Psoas muscle (tissue), 8 donors: ENCODE measurements at places on chromosomes 3 and 15.

GRCh38 chr3:127630811-127631714 lies 2.1 kb downstream of the PODXL2 start:
- no peaks in the 10 kb centered on the region for H3K36me3 ChIP-seq
- H3K27ac ChIP-seq, result no peak overlapping the region
- DNase-seq, result no peak
- peaks cover 5% of the 10 kb centered on the region for H3K4me1 ChIP-seq
- H3K4me3 ChIP-seq, result no peak overlapping the region
- peaks cover 2% of the 10 kb centered on the region for H3K27me3 ChIP-seq

DNA sequence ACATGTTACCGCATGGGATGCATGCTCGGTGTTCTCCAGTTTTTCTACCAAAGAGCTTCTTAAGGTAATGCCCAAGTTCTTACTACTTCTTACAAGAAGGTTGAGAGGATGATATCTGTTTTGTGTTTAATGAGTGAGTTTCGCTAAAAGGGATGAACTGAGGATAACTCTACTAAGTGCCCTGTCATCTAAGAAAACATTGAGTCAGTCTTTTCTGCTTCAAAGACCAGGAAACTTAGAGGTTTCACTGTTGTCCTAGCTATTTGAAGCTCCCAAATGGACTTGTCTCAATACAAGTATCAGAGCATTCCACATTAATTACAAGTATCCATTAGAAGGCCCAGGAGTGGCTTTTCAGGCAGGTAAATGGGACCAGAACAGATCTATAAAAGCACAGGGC lies 296.2 kb downstream of the KBTBD8 start:
- no peak overlapping the region for H3K4me3 ChIP-seq
- H3K27me3 ChIP-seq, result no peaks in the 10 kb centered on the region
- H3K36me3 ChIP-seq, result no peaks in the 10 kb centered on the region
- no peak overlapping the region for H3K27ac ChIP-seq
- no peak for DNase-seq

DNA sequence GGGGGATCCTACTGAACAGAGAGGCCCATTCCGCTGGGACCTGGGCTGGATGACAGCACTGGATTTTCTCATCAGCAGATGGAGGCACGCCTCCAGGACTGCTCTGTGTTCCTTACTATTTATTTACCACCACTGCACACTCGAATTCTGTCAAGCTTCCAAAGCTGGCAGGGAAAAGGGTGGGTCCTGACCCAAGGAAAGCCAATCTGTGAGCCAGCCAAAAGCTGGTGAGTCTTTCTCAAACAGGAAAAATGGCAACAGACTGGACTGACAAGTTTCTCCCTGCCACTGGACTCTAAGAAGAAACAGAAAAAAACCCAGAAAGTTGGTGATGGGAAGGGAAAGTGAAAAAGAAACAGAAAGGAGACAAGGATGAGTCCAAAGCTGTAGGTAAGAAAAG lies 37.8 kb downstream of the CD47 start:
- no peaks in the 10 kb centered on the region for H3K4me1 ChIP-seq
- no peaks in the 10 kb centered on the region for H3K27me3 ChIP-seq
- no peak overlapping the region for H3K27ac ChIP-seq
- DNase-seq, result no peak

- H3K27ac ChIP-seq, result no peak overlapping the region
- no peak overlapping the region for H3K4me3 ChIP-seq
- H3K27me3 ChIP-seq, result no peaks in the 10 kb centered on the region
- no peaks in the 10 kb centered on the region for H3K4me1 ChIP-seq
These were observed 178.6 kb downstream of the ADAMTS9 start for GRCh38 chr3:64509206-64509605.

DNA sequence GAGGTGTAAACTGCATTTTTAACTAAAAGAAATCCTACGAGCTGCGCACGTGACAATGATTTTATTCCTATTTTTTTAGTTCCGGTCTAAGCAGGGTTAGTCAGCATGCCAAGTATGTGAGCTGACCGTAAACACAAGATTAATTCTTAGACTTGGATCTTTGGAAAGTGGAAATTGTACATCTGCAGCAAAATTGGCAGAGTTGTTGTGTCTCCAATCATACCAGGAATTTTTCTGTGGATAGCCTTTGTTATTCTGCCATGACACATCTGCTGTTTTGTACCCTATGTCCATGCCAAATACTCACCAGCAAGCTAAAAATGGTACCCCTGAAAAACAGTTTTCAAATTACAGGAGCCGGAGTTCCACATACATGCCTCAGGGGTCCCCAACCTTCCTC lies 562.5 kb downstream of the UNC13C start:
- H3K27ac ChIP-seq, result no peak overlapping the region
- DNase-seq, result no peak

DNA sequence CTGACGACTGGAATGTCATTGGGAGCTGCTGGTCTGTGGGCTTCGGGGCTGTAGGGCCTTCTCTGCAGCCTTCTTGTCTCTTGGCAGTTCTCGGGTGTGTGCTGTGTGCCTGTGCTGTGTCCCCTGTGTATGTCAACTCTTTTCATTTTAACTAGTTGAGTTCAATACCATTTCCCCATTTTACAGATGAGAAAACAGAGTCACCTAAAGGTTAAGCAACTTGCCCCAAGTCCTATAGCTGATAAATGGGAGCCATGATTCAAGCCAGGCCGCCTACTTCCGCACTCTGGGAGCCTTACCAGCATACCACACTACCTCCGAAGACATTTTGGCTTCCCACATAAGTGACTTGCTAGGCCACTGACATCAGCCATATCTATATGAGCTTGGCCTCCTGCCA lies 85.7 kb downstream of the FAM81A start:
- no peaks in the 10 kb centered on the region for H3K27me3 ChIP-seq
- no peaks in the 10 kb centered on the region for H3K4me1 ChIP-seq
- H3K4me3 ChIP-seq, result no peak overlapping the region

- H3K36me3 ChIP-seq, result no peaks in the 10 kb centered on the region
- H3K27ac ChIP-seq, result peak within 1 kb of the TSS; percentile 50
- no peaks in the 10 kb centered on the region for H3K27me3 ChIP-seq
- H3K4me1 ChIP-seq, result peaks cover 4% of the 10 kb centered on the region
These were observed at the start of gene CTSH for GRCh38 chr15:78944669-78945407. Gene CTSH, minus strand, starts transcription at chr15:78945046. Its CDS starts 65 bp downstream, at chr15:78944981.

- no peak overlapping the region for H3K4me3 ChIP-seq
- no peaks in the 10 kb centered on the region for H3K27me3 ChIP-seq
- DNase-seq, result no peak
- no peak overlapping the region for H3K27ac ChIP-seq
- no peaks in the 10 kb centered on the region for H3K4me1 ChIP-seq
These were observed 151.6 kb downstream of the SERPINI1 start for GRCh38 chr3:167887096-167887495.

DNA sequence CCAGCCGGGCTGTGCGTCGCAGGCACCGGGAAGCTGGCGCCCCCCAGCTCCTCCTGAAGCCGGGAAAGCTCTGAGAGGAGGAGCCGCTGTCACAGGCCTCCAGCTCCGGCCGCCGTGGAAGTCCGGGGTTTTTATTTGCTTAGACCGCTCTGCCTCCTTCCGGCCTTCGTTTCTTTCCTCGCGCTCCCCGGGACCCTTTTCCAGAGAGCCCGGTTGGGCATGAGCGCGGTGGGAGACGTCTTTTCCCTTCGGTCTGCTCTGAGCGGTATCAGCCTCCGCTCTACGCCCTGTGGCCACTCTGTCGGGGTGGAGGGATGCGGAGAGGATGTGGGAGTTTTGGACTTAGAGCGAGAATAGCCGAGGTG lies 559 bp downstream of the SENP5 start:
- no peaks in the 10 kb centered on the region for H3K27me3 ChIP-seq
- H3K4me1 ChIP-seq, result peaks cover 24% of the 10 kb centered on the region
- peak; percentile 16 for DNase-seq

DNA sequence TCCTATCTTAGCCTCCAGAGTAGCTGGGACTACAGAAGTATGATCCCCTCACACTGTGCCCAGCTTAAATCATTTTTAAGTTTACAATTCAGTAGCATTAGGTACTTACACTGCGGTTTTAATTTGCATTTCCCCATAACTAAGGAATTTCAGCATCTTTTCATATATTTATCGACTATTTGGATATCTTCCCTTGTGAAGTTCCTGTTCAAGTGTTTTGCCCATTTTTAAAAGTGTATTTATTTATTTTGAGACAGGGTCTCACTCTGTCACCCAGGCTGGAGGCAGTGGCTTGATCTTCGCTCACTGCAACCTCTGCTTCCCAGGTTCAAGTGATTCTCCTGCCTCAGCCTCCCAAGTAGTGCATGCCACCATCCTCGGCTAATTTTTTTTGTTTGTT lies 12.5 kb upstream of the MAP2K1 start:
- H3K27me3 ChIP-seq, result no peaks in the 10 kb centered on the region
- no peak overlapping the region for H3K4me3 ChIP-seq
- no peaks in the 10 kb centered on the region for H3K36me3 ChIP-seq

DNA sequence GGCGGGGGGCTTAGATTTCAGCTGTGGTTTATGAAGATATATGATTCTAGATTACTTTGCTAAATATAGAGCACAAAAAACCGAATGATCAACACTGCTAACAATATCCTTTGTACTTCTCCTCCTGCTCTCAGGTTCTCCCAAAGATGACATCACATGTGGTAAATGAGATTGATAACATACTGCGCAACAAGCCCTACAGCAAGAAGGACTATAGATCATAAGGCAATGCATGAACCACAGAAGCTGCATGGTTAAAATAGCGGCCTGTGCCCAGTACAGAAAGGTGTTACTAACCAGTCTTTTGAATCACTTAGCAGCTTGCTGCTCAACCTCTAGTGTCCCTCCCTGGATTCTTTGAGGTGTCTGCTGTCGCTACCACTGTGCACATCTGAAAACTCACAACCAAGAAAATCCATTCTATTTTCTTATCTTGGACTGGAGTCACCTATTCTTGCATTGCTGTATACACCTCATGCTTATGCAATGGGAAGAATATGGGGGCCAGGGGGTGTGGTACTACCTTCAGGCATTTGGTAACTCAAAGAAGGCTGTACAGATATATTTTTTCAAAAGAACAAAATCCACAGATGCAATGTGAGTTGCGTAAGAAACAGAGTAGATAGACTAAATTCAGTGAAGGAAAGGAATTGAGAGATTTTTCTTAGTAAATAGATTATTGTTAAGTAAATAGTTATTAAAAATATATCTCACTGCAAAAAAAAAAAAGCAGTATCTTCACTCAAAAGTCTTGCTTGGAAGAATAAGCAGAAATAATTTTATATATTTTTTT lies 18.2 kb downstream of the SSR3 start:
- H3K27me3 ChIP-seq, result no peaks in the 10 kb centered on the region
- no peak overlapping the region for H3K4me3 ChIP-seq
- no peak overlapping the region for H3K27ac ChIP-seq
- H3K4me1 ChIP-seq, result peaks cover 2% of the 10 kb centered on the region
- no peak for DNase-seq

- no peaks in the 10 kb centered on the region for H3K4me1 ChIP-seq
- H3K27ac ChIP-seq, result no peak overlapping the region
- H3K36me3 ChIP-seq, result no peaks in the 10 kb centered on the region
- no peaks in the 10 kb centered on the region for H3K27me3 ChIP-seq
These were observed 94.5 kb upstream of the ADAMTSL3 start for GRCh38 chr15:83559310-83559966.

GRCh38 chr15:74682954-74683353 lies 12.9 kb downstream of the EDC3 start:
- H3K27me3 ChIP-seq, result no peaks in the 10 kb centered on the region
- no peak for DNase-seq
- H3K36me3 ChIP-seq, result peaks cover 3% of the 10 kb centered on the region
- no peak overlapping the region for H3K27ac ChIP-seq

DNA sequence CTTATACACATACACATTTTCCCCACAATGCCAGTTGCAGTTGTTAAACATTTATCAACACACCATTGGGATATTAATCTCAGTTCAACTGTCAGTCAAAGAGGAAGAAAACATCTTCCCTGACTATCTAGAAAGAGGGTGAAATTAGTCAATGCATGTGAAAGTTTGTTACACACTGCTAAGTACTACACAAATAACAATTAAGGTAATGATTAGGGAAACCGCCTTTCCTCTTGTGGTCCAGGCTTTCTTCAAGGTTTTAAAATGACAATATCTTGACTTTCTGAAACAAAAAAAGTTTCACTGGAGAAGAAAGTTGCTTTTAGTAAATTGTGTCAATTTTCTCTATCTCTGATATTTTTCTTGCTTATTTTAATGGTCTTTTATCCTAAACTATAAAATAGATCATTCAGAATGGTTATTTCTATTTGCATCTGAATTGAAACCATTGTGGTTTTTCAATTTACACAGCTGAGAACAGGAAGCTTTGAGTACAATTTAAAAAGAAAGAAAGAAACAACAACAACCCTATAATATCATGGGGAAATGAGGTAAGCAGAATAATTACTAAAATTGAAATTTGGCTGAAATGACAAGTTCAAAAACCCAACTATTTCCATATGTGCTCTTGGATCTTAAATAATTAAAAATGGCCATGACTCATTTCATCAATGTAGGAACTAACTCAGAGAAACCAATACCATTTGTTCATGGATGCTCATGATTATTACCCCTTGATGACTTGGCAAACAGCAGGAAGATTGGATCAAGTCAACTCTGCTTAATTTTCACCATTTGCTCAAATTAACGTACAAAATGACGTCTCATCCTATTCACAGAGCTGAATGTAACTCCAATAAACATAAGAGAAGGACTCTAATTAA lies 31.7 kb downstream of the GPR149 start:
- no peak overlapping the region for H3K4me3 ChIP-seq
- H3K27ac ChIP-seq, result no peak overlapping the region
- no peaks in the 10 kb centered on the region for H3K4me1 ChIP-seq

GRCh38 chr3:113094337-113095221 lies 103.8 kb downstream of the GTPBP8 start:
- H3K36me3 ChIP-seq, result no peaks in the 10 kb centered on the region
- H3K4me3 ChIP-seq, result no peak overlapping the region
- no peak for DNase-seq
- H3K4me1 ChIP-seq, result no peaks in the 10 kb centered on the region

DNA sequence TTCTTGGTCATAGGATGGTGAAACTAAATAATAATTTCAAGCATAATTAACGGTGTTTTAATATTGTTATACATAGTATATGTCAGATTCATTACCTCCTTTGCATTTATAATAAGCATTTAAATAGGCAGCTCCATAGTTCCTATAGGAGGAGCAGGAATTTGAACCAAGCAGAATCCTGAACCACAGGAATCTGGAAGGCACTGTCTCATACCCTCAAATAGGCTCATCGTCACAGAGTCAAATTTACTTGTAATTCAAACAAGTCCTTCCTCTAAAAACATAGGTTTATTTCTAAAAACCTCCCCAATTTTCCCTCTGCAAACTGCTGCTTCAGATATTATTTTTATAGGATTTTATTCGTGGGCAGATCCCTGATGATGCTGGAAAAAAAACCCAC lies 376.3 kb upstream of the ARHGEF26 start:
- no peak overlapping the region for H3K27ac ChIP-seq
- no peaks in the 10 kb centered on the region for H3K27me3 ChIP-seq
- no peak overlapping the region for H3K4me3 ChIP-seq
- no peaks in the 10 kb centered on the region for H3K4me1 ChIP-seq

GRCh38 chr3:12890610-12891390 lies 49.4 kb upstream of the RPL32 start:
- no peak overlapping the region for H3K4me3 ChIP-seq
- H3K27ac ChIP-seq, result no peak overlapping the region
- no peaks in the 10 kb centered on the region for H3K36me3 ChIP-seq

GRCh38 chr3:106276151-106276550 lies 407.3 kb upstream of the CBLB start:
- H3K36me3 ChIP-seq, result no peaks in the 10 kb centered on the region
- no peak overlapping the region for H3K4me3 ChIP-seq
- H3K4me1 ChIP-seq, result no peaks in the 10 kb centered on the region
- DNase-seq, result no peak
- H3K27me3 ChIP-seq, result no peaks in the 10 kb centered on the region
